ENCODE measurements at places on chromosomes 1 and 21.

DNA sequence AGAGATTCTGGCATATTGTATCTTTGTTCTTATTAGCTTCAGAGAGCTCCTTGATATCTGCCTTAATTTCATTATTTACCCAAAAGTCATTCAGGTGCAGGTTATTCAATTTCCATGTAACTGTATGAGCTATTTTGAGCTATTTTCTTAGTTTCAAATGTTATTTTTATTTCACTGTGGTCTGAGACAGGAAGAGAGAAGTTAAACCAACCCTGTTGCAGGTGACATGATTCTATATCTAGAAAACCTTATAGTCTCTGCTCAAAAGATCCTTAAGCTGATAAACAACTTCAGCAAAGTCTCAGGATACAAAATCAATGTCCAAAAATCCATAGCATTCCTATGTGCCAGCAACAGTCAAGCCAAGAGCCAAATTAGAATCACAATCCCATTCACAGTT lies 1644.0 kb upstream of the B3GALT2 start:
- no peak for DNase-seq

GRCh38 chr1:33133478-33134105 lies 48.3 kb downstream of the TRIM62 start:
- DNase-seq, result no peak

DNA sequence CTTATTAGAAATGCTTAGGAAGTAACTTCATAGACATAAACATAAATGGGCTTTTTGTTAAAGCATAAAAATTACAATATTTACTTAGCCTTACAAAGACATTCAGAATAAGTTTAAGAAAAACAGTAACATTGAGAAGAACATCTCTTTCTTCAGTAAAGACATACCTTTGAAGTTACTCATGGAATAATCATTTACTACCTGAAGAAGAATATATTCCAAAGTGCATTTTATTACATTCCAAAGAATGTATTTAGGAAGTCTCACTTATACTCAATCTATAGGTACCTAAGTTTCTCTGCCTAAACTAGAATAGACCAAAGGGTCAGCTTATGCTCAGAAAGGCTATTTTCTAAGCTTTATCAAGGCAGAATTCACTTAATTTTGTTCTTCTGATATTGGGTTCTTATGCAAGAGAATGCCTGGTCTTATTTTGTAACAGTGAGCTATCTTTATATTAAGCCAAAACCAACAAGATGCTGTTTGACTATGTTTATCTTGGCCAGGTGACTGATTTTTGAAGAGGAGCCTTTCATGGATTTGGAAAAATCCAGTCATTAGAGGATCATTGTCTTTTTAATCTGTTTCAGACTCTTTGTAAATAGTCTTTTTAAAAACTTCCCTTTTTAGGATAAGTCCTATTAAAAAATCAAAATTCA lies 110.1 kb downstream of the OLFML2B start:
- no peak for DNase-seq

GRCh38 chr1:158675563-158676323 lies 10.8 kb downstream of the SPTA1 start:
- no peak for DNase-seq

GRCh38 chr1:203505526-203506204 lies 11.7 kb downstream of the OPTC start:
- DNase-seq, result no peak

- DNase-seq, result no peak
Observed at GRCh38 chr1:107184888-107185287, 44.0 kb downstream of the NTNG1 start.

GRCh38 chr1:55311057-55311641 lies 96.0 kb upstream of the USP24 start:
- DNase-seq, result no peak

- no peak for DNase-seq
Observed at GRCh38 chr1:16905110-16905867, 9.5 kb downstream of the RNU1-2 start.

DNA sequence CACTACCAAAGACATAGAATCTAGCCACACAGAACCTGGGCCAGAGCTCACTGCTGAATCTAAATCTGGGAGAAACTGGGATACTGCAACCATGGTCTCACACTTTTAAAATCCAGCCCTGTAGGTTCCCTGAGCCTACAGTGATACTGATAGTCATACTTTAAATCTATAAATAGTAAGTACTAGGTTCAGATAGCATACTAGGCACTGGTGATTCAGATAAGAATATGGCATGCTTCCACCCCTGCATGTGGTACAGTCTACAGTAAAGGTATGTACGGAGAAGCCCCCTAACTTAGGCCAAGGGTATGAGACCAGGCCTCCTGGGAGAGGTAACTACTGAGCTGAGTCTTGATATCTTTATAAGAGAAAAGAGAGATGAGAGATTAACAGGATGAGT lies 193.3 kb upstream of the HMGB4 start:
- no peak for DNase-seq

DNA sequence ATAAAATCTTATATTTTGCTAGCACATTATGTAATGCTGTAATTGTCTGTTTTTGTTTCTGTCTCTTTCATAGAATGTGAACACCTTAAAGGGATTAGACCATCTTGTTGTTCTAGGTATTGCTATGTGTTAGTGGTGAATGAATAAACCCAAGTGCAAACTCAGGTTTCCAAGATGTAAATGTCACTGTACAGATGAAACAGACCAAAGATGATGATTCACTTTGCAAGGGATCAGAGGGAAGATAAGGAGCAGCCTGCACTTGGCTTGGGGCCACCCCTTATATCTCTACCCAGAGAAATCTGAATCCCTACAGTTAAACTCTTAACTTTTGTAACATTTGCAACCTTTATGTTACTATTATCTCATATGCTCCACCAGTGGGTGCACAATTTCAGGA lies 25.4 kb downstream of the UROD start:
- DNase-seq, result no peak

DNA sequence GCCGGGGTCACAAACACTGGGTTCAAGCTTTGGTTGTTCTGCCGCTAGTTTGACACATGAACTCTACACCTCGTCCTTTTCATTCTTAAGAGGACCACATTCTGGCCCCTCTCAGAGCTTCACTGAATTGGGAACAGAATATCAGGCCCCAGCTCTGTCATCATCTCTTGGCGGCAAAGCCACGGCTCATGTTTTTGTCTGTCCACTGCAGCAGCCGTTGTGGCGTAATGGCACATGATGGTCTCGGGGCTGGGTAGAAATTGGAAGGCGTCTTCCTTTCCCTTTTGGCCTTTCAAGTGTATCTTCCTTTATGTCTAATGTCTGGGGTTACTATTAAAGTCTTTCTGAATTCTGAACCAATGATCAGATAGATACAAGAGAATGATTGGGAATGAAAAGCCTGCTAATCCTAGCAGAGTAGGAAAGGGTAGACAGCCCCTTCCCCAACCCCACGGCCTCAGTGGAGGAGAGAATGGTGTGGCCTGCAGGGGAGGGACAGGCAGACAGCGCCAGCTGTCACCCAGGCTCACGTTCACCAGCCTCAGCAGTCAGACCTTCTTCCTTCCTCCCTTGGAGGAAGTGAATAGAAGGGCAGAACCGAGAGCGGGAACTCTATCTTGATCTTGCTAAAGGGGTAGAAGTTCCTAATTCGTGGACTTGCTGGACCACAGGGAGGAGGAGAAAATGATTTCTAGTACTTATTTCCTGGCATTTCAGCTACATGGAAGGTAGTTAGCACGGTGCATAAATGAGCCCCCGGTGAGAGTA lies 498.1 kb downstream of the KIF26B start:
- no peak for DNase-seq

DNA sequence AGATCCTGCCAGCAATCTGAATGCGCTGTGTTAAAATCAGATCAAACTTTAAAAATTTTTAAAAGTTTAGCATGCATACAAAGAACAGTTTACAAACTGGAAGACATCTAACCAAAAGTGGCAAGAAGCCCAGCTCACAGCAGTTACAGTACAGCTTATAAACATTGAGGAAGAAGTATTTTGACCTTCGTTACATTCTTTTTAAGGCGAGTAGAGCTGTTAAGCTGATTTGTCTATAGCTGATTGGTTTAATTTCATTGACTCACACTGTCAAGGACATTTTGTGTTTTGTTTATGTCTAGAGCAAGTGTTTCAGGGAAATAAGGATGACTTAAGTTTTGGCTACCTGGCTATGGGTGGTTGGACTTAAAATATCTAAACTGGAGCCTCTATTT lies 3.0 kb upstream of the PGM1 start:
- no peak for DNase-seq

GRCh38 chr21:32548978-32549377 lies 36.3 kb downstream of the TCP10L start:
- no peak for DNase-seq

DNA sequence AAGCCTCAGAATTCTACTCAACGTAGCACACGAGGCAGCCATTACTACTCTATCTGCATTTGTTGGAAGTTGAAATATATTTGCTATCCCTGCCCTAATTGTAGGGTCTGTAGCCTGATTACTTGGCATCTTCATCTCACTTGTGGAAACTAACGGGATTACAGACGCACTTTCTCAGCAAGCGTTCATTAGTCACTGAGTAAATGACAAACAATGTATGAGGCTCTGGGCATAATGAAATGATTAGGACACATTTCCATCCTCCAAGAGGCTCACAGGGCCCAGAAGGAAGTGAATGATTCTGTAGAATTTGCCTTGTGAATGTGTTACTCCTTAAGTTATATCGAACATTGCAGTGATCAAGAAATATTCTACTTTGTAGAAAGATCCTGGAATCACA lies 78.1 kb downstream of the KIF26B start:
- DNase-seq, result no peak

DNA sequence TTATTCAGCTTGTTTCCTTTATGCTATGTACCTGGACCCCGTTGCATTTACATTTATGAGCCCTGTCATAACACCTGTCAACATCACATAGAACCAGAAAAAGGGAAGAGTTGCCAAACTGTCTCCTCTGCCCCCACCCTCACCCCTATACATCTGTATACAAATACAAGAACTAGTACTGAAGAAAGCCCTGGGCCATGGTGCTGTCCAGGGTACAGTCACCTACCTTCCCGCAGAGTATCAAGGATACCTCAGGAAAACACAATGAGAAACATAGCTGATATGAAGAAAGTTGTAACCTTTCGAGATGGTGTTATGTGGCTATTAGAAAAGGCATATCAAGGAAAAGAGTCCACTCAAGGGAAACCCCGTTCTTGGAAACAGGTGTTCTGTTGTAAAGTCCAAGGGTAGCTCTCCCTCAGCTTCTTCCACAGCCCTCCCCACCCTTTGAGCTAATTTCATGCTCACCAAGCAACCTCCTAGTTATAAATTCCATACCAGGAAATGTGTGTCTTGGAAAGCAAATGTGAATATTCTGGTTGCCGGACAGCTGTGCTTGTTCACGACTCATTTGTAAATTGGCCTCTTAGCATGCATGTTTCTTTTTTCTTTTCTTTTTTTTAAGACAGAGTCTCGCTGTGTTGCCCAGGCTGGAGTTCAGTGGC lies 16.7 kb upstream of the AVPR1B start:
- no peak for DNase-seq

GRCh38 chr1:31447210-31447609 lies 34.2 kb downstream of the SERINC2 start:
- no peak for DNase-seq

DNA sequence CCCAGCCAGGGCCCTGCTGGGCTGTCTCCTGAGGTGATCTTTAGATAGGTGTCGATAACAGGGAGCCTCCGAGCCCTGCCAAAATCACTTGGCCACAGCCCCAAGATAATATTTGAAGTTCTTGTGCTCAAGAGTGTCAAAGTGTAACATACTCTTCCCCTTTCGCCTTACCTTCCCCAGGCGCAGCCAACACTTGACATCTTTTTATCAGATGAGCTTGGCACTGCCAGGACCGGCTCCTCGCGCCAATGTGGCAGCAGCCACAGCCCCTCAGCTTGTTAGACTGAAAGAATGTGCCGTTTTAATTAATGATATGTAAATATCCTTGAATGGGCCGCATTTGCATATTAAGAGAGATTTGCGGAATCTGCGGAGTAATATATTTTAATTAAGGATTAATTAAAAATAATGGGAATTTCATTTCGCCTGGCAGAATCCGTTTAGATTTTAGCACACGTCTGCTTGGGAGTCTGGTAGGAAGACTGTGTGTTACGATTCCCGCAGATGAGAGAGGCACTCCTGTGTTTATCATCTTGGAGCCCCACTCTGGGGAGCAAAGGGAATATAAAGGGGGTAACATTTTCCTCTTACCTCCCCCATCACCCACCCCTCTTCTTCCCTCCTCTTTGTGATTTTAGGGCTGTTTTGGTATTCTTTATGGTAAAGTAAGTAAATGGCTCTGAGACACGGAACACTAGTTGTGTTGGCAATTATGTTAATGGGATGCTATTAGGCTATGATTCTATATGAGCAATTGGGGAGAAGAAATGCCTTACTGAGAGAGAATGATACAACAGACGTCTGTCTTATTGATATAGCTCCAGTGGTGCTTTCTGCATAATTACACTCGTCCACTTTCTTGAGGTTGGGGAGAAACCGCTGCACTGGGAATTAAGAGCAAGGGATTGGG lies 109.8 kb downstream of the PBX1 start:
- no peak for DNase-seq

DNA sequence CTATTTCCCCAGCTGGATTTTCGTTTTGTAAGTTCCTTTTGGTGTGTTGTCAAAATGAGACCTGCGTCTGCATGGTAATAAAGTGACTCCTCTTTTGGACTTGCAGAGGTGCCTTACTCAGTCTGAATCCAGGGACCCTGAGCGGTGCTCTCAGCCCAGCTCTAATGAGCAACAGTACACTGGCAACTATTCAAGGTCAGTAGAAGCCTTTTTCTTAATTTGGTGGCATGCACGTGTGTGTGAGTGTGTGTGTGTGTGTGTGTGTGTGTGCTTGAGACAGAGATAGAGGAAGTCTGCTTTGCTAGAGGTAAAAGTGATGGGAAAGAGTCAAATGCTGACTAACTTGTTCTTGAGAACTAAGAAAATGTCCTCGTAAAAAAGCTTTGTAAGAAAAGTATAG lies 105.4 kb downstream of the CD247 start:
- DNase-seq, result no peak

DNA sequence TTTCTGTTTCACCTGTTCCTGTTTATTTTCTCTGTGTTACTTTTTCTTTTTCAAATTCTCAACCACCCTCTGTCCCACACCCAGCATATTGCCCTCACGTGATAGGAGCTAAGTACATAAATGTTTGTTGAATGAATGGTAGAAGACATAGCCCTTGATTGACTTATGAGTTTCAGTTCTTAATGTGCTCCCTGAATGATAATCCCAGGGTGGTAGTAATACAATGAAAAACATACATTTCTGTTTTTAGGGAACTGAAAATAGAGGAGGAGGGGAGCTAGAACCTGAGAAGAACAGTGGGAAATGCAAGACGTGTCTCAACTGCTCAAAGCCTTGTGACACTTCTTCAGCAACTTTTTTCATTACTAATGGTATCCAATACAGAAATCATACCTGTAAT lies 147.1 kb downstream of the SPATA46 start:
- DNase-seq, result no peak

DNA sequence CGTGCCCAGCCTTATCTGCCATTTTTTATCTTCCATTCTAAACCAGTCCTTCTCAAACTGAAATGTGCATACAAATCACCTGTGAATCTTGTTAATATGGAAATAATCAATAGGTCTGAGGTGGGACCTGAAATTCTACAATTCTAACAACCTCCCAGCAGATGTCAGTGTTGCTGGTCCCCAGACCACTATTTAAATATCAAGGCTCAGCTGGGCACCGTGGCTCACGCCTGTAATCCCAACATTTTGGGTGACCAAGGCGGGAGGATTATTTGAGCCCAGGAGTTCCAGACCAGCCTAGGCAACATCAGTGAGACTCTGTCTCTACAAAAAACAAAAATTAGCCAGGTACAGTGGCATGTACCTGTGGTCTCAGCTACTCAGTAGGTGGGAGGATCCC lies 4.1 kb downstream of the UQCRHL start:
- no peak for DNase-seq

Data from stimulated activated CD8-positive, alpha-beta memory T cell treated with anti-CD3 and anti-CD28 coated beads, Interleukin-15, amount 100 ng/mL, for 4 hours (primary cell).